ENCODE measurements at places on chromosomes 4 and X.

GRCh38 chr4:97396605-97397004, 746.7 kb downstream of the STPG2 start:
- no peak for DNase-seq

GRCh38 chr4:82770607-82771006, 28.0 kb downstream of the SCD5 start:
- DNase-seq = no peak

GRCh38 chr4:54332542-54332941, 103.4 kb downstream of the PDGFRA start:
- DNase-seq = no peak

DNA sequence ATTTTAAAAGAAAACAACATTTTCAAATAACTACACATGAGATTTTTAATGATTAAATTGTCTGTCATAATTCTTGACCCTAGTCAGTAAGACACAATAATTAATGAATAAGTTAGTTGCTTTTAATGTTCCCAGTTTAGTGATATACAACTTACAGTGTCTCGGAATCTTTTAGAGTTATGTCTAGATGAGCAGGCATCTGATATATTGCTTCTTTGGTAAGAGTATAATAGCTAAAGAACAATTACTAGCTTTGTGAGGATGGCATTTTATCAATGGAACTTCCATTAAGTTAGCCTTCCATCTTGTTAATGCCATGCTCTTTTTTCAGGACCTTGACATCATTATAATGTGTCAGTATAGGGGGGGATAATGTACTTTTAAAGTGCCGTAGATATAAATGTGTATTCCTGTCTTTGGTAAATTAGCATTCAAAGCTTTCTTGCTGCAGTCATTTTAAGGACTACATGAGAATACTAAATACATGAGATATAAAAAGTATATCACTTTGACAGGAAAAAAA, 425.1 kb downstream of the PDHA2 start:
- no peak for DNase-seq

DNA sequence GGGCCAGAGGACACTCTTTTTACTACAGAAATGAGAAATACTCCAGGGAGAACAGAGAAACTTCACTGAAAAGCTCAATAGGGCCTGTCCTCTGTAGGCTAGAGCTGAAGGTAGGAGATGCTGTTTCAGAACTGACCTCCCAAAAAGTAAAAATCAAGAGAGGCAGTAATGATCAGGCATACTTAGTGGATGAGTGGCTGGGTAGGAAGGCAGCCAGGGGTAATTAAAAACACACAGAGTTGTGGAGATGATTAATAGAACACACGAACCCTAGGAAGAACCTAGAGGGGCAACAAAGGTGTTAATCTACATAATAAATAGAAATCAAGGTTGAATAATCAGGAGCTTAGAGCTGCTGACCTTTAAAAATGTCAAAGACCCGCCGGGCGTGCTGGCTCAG, 582.4 kb upstream of the ADGRL3 start:
- DNase-seq = no peak

GRCh38 chrX:140508958-140509357, 4.1 kb upstream of the SOX3 start:
- peak; percentile 31 for DNase-seq

DNA sequence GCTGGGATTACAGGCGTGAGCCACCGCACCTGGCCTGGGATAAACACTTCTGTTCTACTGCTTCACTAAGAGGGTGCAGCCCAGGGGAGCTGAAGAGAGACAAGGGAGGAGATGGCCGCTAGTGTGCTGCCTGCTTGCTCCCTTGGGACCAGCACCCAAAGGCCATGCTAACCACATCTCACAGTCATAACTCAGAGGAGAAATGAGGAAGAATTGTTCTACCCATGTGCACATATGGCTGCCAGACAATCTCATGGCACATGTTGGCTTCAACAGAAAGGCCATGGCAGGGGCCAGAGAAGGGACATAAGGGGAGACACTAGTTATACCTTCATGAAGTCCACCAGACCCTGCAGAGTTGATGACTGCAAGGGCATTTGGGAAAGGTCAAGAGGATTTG, 22.4 kb downstream of the CLDN22 start:
- no peak for DNase-seq

DNA sequence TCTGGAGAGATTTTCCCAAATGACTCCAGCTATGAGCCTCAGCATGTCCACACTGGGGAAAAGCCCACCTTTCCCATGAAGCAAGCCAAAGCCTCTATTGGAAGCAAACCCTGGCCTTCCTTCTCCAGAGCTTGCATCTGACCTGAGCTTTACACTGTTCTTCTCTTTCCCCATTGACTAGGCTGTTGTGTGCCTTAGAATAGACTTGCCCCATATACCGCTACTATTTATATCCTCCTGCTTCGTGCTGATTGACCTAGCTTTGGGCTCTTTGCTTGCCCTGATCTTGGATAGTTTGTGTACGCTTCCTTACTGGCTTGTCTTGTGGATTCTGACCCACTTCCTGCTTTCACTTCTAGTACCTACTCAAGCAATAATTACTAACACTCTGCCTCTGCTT, 30.9 kb downstream of the FAM9B start:
- DNase-seq = no peak

DNA sequence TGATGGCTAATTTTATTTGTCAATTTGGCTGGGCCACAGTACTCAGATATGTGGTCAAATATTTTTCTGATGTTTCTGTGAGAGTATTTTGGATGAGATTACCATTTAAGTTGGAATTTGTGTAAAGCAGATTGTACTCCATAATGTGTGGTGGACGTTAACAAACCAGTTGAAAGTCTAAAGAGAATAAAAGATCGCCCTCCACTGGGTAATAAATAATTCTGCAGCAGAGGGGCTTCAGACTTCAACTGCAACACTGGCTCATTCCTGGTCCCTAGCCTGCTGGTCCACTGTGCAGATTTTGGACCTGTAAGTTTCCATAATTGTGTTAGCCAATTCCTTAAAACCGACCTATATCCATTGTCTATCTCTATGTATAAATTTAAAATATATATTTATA, 540.3 kb downstream of the PCDH18 start:
- no peak for DNase-seq

DNA sequence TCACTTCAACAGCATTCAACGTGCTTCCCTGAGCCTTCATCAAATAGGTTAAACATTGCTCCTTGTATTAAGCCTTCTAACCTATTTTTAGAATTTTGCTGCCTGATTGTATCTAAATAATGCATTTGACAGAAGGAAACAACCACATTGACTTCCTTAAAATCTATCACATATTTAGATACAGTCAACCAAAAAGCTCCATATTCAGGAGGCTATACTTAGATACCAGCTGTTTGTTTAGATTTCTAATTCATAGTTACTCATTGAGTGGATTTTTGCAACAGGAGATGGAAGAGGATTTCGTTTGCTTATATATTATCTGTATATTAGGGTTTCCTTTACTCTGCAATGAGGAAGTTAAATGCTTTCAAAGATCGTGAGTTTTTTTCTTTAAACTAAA, 241.1 kb upstream of the PPP1R2C start:
- DNase-seq = no peak

GRCh38 chr4:101527188-101527587, 179.9 kb upstream of the PPP3CA start:
- DNase-seq = no peak
